ENCODE measurements at places on chromosomes 12 and 14. TPM values are rescaled to one million over a fixed set of nuclear protein-coding genes. Genes with fewer than 3 reads are reported as not detected.

GRCh38 chr14:64732536-64733120, 28.4 kb downstream of the PLEKHG3 start:
- no peak for DNase-seq
- H3K27me3 ChIP-seq: peaks cover 70% of the 10 kb centered on the region
- peaks cover 12% of the 10 kb centered on the region for H3K36me3 ChIP-seq

DNA sequence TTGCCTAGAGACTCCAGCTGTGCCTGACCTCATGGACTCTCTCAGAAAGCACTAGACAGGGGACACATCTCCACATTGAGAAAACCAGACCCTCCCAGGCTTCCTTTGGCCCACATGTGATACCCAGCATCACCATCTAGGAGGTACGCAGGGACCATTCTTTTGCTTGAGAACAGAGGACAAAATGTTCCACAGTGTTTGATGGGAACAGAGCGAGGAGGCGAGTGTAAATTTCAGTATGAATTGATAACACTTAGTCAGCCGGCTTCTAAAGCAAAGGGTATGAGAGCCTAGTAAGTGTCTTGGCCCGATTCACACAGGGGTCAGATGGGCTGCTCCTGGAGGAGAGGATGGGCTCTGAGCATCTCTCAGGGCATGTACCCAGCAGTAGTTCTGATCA, 1052.4 kb downstream of the BCL11B start:
- H3K4me3 ChIP-seq: no peak overlapping the region
- no peak overlapping the region for H3K27ac ChIP-seq
- H3K27me3 ChIP-seq: peaks cover 9% of the 10 kb centered on the region
- H3K4me1 ChIP-seq: no peaks in the 10 kb centered on the region

DNA sequence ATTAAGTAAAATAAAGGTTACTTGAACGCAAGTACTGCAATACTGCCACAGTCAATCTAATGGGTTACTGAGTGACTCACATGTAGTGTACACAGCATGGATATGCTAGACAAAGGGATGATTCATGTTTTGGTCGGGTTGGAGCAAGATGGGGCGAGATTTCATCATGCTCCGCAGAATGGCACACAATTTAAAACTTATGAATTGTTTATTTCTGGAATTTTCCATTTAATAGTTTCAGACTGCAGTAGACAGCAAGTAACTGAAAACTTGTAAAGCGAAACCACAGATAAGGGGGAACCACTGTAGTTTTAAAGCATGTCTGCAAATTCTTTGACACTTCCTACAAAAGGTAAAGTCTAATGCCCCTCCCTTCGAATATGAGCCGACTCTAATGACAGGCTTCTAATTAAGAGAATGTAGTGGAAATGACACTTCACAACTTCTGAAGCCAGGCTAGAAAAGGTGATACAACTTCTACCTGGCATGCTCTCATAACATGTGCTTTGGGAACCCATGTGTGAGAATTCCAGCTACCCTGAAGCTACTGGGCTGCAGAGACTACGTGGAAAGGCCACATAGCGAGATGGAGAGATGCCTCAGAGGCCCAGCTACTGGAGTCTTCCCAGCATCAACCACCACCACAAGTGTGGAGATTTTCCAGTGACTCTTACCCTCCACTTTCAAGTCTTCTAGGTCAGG, 13.9 kb upstream of the TCP11L2 start:
- no peak for DNase-seq
- H3K4me1 ChIP-seq: no peaks in the 10 kb centered on the region
- no peaks in the 10 kb centered on the region for H3K27me3 ChIP-seq
- H3K36me3 ChIP-seq: no peaks in the 10 kb centered on the region
- H3K4me3 ChIP-seq: no peak overlapping the region

- no peak for DNase-seq
- H3K4me3 ChIP-seq: no peak overlapping the region
- no peaks in the 10 kb centered on the region for H3K27me3 ChIP-seq
Observed at GRCh38 chr14:99559286-99559990, 44.6 kb downstream of the CCDC85C start.

Gene NUAK1
- total RNA-seq: 35.6 TPM

Gene TAS2R14
- total RNA-seq: 1.7 TPM

Gene ALDH2
- 62.8 TPM for total RNA-seq

Measured in neural crest cell (in vitro differentiated cells).